ENCODE measurements at places on chromosomes 5 and 9.

DNA sequence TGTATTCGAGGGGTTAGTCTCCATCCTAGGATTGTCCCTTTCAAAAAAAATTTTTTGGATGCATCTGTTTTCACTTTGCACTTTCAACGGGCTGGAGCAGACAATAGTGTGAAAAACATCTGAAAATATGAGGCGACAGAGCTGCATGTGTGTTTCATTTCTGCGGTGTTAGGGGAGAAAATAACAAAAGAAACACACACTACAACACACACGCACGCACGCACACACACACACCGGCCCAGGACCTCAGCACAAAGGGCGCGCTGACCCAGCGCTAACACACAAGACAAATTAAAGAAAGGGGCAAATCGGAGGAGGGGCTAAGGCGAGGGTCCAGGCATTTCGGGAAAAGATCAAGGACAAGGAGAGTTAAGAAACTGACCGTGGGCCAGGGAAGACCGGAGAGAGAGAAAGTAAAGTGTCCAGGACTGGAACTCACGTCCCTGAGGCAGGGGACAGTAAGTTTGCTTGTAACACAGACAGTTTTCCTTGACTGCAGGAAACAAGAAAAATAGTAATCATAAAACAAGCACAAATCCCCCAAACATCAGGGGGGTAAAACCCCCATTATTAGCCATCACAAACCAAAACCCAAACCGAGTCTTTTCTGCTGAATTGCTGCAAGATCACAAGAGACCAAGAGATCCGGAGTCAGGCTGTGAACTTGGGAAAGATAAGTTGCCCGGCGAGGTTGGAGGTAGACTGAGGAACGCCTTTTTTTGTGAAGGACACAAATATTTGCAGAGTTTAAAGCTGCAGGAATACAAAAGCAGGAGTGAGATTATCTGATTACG, 302.1 kb downstream of the PARP8 start:
- DNase-seq = no peak

GRCh38 chr9:107615321-107615720, 125.8 kb upstream of the KLF4 start:
- no peak for DNase-seq

GRCh38 chr9:80994892-80995291, 694.5 kb downstream of the TLE1 start:
- no peak for DNase-seq

- DNase-seq = no peak
Observed at GRCh38 chr5:98771382-98772109, 1.9 kb upstream of the RGMB start.

- no peak for DNase-seq
Observed at GRCh38 chr9:84993105-84993504, 323.6 kb downstream of the NTRK2 start.

- no peak for DNase-seq
Observed at GRCh38 chr5:93053825-93054224, 527.2 kb downstream of the NR2F1-AS1 start.

DNA sequence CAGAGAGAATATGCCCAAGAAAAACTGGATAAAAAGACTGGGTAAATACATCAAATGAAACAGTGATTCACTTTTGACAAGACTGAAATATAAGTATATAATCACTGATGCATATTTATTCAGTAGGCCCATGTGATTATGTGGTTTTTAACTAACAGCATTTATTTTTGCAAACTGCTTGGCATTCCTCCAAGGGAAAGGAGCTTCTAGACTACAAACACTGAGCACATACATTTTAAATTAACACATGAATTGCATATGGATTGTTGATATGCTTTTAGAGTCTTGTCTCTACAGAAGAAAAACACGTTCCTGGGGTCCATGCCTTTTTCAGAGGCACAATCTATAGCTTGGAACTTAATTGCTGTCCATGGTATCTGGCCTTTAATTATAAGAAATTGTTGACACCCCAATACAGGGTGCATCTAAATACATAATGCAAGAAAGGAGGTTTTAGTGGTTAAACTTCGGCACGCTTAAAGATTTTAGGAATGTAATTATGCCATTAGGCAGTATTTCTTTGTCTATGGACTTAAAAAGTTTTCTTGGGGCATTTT, 6.9 kb upstream of the MEIKIN start:
- DNase-seq = no peak

- DNase-seq = no peak
Observed at GRCh38 chr5:92890841-92891244, 690.2 kb downstream of the NR2F1-AS1 start.

GRCh38 chr9:96874947-96875460, 20.7 kb upstream of the ZNF782 start:
- no peak for DNase-seq

DNA sequence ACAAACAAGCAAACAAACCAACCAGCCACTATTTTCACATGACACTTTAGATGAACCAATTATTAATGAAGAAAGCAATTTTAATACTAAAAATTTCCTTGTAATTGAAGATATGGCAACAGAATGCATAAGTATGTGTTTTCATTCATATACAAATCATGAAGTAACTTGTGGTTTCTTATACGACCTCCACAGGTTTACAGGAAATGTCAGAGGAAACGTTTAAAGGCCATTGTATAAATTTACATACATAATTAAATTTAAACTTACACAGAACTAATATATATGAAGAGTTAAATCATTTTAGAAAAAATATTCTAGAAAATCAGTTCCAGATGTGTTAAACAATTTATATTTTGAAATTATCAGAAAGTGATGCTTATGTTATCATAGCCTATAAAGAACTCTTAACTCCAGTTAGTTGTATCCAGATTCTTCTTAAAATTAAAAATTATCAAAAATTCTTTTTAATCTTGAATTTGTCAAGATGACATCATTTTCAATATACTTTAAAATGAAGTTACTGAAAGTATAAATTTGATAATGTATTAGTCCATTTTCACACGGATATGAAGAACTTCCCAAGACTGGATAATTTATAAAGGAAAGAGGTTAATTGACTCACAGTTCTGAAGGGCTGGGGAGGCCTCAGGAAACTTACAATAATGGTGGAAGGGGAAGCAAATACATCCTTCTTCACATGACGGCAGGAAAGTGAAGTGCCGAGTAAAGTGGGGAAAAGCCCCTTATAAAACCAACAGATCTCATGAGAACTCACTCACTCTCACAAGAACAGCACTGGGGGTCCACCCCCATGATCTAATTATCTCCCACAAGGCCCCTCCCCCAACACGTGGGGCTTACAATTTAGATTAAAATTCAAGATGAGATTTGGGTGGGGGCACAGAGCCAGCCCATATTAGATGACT, 192.0 kb downstream of the PIK3R1 start:
- no peak for DNase-seq

DNA sequence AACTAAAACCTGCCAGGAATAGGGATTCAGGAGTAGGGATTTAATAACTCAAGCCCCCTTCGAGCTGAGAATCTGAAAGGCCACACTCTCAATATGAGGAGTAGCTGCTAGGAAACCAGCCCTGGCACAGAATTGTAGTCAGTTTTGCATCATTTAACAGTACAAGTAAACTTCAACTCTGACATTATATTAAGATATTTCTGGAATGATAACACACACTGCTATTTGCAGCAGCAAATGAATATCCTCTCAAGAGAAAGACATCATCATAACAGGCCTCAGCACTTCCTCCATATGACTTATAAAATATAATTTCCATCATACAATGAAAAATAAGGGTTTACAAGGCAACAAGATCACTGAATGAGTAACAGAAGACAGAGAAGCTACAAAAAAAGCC, 138.2 kb upstream of the RFX3 start:
- no peak for DNase-seq

GRCh38 chr5:134101686-134102439, 12.6 kb upstream of the TCF7 start:
- peak; percentile 87 for DNase-seq

DNA sequence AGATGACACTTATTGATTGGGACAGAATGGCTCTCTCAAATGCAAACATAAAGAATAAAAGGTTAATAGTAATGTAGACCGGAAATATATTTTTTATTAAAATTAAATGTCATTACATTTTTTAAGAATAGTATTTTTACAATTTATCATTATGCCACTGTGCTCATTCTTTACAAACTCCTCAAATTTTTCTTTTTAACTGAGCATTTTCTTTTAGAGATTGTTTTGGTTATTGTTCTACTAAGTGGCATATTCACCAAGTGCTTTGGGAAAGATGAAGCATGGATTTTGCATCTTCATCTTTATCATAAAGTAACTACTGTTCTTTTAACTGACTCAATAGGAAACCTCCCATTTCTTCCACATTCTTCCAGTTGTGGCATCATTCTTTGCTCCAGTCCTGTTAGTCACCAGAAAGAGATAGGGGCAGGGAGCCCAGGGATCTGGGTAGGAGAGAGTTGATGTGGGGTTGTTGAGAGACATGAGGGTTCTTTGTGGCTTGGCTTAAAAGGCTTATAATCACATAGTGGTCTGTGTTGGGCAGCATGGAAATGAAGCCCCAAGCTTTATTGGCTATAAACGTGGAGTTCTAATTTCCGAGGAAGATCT, 69.8 kb downstream of the SYK start:
- no peak for DNase-seq

- DNase-seq = no peak
Observed at GRCh38 chr9:91694081-91694870, 255.8 kb downstream of the ROR2 start.

GRCh38 chr9:72623156-72623555, 101.7 kb downstream of the TMC1 start:
- DNase-seq = no peak

DNA sequence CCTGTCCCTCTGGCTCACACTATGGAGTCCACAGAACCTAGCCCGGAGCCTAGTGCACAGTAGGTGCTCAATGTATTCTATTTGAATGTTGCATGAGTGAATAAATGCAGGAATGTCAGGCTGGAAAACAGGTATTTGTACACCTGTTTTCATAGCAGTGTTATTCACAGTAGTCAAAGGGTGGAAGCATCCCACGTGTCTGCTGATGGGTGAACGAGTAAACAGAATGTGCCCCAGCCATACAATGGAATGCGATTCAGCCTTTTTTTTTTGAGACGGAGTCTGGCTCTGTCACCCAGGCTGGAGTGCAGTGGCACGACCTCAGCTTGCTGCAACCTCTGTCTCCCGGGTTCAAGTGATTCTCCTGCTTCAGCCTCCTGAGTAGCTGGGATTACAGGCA, 31.5 kb upstream of the IER5L start:
- DNase-seq = no peak

DNA sequence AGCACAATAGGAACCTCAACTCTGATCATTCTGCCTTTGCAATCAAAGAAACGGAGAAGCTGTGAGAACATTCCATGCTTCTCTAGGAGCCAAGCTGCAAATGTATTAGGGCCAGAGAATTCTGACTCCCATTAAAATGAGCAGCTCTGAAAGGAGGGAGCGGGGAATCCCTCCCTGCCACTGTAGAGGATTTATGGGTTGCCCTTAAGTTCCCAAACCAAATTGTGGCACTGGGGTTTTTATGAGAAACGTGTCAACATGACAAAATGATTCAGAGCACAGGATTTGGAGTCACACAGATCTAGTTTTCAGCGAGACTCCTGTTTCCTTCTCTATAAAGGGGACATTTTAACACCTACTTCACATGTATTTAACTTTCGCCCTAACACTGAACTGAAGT, 1.8 kb downstream of the IL6ST start:
- no peak for DNase-seq

GRCh38 chr9:120978987-120979386, 52.4 kb upstream of the TRAF1 start:
- DNase-seq = no peak

DNA sequence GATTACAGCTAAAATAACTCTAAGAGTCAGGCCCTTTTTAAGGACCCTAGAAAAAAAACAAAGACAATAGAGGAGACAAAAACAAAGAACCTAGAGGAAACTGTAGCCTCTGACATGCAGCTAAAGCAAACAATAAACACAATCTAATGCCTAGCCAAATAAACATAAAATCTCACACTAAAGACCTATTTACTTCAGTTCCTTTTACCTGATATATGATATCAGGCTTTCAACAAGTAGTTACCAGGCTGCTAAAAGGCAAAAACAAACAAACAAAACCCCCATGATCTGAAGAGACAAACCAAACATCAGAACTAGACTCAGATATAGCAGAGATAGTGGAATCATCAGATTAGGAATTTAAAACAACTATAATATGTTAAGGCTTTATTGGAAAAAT, 226.5 kb upstream of the POU5F2 start:
- no peak for DNase-seq

DNA sequence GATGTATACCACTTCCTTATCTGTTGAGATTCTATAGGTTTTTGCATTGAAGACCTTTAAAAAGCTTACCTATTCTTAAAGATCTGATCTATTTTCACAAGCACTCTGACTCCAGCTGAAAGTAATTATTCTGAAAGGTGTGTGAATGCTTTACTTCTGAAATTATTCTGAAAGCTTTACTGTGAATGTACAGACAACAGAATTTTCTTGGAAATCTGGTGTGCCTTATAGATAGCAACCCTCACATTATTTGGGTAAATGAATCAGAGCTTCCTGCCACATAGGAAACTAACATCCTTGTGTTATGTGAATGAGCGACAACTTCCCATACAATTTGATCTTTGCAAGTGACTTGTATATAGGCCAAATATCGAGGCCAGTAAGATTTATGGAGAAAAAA, 6.5 kb downstream of the CDO1 start:
- no peak for DNase-seq

DNA sequence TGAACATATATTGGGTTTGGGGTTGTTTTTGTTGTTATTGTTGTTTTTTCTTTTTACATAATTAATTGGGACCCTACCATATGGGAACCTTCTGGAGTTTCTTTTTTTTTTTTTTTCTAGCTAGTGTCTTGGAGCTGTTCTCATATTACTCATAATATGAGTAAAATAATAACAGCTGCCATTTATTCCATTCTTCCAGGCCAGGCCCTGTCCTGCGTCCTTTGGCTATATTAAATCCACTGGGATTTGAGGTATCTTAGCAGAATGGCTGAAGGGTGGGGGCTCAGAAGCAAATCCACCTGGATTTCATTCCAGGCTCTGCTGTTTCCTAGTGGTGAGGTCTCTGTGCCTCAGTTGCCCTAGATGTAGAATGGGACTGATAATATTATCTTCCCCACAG, 47.2 kb upstream of the RPL26L1 start:
- DNase-seq = no peak

All from activated naive CD4-positive, alpha-beta T cell treated with anti-CD3 and anti-CD28 coated beads, Interleukin-2, amount 50 U/mL, for 72 hours (primary cell).